ENCODE measurements at places on chromosomes 1 and 21.

DNA sequence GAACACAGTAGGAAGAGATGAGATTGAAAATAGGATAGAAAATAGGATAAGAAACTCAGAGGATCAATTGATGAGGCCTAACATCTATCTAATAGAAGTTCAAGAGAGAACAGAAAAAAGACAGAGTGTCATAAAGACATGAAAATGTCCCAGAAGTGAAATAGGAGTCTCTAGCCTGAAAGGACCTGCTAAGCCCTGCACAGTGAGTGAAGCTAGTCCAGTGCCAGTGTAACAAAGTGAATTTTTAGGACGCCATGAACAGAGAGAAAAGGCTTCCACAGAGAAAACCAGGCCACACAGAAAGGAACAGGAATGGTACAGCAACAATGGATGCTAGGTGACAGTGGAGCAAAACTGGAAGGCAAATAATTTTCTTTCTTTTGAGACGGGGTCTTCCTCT is 20.3 kb upstream of the LSS start:
- no peak for DNase-seq

DNA sequence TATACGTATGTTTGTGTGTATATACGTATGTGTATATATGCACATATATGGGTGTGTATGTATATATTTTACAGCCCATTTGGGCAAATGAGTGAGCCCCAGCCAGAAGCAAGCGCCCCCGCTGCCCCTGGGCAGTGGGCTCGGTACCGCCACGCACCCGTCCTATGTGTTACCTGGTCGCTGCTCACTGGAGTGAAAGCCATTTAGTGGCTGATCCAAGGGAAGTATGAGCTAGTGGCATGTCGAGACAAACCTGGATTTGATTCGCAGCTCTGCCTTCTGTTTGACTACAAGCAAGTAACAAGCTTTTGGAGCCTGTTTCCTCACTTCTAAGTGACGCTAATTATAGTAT is 35.8 kb upstream of the JAK1 start:
- no peak for DNase-seq

- no peak for DNase-seq
These were observed 1383.7 kb downstream of the MRPL39 start for GRCh38 chr21:24223624-24224023.

DNA sequence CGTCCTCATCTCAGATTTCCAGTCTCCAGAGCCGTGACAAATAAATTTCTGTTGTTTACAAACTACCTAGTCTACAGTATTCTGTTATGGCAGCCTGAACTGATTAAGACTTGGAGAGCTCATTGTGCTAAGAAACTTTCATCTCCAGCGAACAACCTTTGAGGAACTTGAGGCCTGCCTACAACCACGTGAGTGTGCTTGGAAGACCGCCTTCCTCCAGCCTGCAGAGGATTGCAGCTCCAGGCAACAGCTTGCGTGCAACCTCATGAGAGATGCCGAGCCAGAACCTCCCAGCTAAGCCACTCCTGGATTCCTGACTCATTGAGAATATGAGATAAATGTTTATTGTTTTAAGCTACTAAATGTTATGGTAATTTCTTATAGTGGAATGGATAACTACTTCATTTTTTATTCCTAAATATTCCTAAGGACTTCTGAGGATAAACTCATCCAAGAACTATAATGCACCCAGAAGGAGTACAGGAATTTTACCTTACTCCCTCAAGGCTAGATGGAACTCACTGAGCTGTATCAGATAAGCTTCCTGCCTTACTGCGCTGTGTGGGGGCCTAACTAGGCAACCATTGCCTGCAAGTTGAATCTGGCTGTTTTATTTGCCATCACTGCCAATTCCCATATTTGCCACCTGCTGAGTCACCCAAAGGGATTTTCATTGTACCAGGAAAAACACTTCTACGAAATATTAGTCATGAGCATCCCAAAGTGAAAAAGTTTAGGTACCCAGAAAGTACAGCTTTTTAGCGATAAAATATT is 17.6 kb downstream of the FAM177B start:
- peak; percentile 89 for DNase-seq

GRCh38 chr1:62367005-62367557 is 47.8 kb upstream of the KANK4 start:
- DNase-seq: no peak

- DNase-seq: no peak
These were observed 26.6 kb downstream of the NUAK2 start for GRCh38 chr1:205294934-205295333.

DNA sequence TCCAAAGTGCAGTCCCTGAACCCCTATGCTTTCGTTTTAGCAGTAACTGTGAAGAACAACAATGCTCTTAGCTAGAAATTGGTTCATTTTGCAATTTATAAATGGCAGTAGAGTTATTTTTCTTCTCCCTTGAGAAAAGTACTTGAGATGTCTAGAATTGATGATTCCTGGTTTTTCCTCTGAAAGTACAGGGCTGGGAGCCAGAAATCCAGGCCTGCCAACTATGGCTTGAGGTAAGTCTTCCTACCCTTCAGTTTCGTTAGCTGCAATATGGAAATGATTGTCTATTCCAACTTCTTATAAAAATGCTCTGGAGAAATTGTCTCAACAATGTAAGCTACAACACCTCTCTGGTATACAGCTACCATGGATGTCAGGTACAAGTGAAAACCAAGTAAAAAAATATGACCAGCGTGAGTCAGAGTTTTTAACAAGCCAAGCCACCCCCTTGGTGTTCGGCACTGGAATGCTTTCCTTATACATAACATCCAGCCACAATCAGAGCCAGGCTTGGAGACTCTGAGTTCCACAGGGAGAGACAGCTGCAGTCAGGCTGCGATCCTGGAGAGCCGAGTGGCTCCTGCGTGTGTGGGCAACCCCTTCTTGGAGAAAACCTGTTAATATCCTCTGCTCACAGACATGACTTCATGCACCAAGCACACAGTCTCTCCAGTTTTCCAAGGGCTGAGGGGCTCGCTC is 22.0 kb downstream of the TSPAN2 start:
- DNase-seq: no peak

DNA sequence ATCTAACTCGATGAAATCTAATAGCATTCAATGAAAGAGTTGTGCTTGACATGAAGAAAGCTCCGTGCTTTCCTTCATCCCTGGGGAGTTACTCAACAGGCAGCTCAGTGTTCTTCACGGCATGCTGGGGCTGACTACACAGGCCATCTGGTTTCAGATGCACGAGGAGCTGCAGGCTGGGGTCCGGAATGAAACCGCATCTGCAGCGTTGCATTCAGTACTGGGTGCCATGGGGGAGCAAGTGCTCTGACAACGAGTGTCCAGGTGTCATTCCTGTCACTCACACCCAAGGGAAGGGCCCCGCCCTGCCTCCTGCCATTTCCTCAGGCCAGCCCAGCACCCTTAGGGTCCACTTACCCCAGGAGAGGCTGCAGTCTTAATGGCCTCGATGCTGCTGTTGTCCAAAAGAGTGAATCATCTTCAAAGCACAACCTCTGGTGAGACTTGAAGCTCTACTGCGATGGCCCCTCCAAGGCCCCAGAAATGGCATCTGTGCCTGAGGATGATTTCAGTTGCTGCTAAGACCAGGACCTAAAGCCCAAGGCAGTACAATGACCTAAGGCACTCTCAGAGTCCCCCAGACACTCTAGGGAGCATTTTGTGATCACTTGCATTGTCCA is 61.4 kb downstream of the STUM start:
- peak; percentile 59 for DNase-seq

GRCh38 chr1:202952818-202953217 is 5.3 kb downstream of the ADIPOR1 start:
- DNase-seq: no peak

GRCh38 chr1:80050085-80050484 is 1043.6 kb upstream of the ADGRL4 start:
- no peak for DNase-seq

- no peak for DNase-seq
These were observed 99.9 kb upstream of the TLR5 start for GRCh38 chr1:223242971-223243370.

DNA sequence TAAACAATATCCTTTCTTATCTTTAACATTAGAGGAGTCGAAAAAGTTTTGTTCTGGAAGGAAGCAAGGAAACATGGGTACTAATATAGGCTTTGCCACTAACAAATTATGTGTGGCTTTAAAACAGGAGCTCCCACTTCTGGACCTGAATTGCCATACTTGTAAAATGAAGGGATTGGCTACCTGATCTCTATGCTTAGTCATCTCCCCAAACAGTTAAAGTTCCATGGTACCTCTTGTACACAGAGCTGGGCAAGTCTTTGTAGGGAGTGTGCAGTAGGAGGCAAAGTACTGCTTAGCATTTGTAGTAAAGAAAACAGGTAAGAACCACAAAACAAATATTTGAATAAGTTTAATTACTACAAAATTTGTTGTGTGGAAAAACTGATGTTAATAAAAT is 81.3 kb downstream of the MAST2 start:
- DNase-seq: no peak

GRCh38 chr21:38645282-38645681 is 147.0 kb upstream of the ERG start:
- DNase-seq: peak; percentile 79

DNA sequence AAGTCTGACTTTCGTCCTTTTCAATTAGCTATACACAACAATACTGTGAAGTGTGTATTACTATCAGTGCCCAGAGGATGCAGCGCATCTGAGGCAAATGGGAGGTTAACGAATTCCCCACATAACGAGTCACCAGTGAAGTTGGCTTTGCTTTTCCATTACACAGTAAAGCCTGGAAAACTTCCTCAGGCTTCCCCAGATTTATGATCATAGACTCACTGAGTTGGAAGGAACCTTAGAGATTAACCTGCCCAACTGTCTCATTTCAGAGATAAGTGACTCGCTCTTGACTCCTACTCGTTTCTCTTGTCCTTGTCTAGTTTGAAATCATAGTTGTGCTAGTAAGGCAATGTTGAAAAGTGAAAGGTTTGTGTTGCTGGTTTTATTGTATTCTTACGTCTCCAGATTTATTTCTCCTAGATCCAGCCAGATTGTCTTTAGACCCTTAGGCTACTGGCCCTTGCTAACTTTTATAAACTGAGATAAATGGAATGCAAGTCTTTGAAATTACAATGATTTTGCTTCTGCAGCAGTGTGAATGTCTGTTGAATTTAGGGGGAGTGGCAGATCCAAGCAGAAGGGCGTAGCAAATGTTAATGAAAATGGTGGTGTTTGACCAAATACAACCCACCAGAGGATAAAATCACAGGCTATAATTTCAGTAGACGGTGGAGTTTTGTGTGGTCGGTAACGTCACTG is 17.3 kb downstream of the S1PR1 start:
- DNase-seq: peak; percentile 58

DNA sequence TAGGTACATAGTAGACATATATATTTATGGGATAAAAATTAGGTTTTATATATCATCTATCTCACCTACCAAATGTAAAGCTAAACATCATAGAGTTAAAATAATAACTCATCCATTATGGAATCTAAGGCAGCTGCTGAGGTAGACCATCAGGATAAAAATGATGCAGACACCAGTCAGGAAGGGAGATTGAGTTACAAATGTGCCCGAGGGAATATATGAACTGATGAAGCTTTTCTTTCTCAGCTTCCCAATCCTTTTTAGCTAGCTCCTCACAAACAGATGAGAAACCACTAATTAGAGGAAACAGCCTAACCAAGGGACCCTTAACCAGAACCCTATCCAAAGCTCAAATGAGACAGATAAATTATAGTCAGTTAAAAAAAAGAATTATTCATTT is 20.9 kb downstream of the TTLL7 start:
- no peak for DNase-seq

GRCh38 chr1:201539561-201540431 is 869 bp downstream of the NAV1 start:
- no peak for DNase-seq

GRCh38 chr1:29971703-29972102 is 735.4 kb downstream of the PTPRU start:
- no peak for DNase-seq

DNA sequence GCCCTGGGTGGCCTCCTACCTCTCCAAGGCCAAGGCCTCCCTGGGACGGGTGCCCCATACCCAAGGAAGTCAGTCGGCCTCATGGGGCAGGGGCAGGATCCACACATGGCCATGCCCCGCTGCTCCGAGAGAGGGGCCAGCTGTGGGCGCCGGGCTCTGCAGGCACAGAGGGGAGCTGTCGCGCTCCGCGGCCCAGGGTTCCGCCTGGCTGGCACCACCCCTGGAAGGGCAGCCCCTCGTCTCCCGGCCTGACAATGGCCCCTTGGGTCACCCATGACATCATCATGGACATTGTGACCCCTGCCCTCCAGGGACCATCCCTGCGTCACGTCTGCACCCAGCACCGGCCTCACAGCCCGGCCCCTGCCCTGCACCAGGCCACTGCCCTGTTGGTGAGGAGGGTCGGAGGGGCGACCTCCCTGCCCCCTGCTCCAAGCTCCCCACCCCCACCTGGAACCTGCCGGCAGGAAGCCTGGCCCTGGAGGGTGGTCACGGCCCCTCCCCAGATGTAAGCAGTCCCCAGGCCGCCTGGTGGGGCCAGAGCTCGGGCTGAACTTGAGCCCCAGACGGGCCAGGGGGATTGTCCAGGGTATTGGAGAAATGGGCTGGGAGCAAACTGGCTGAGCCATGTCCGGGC is 5.8 kb downstream of the TTLL10 start:
- DNase-seq: no peak

- no peak for DNase-seq
These were observed 265.9 kb upstream of the C1orf105 start for GRCh38 chr1:172154551-172154950.

GRCh38 chr1:75522389-75522788 is 88.5 kb downstream of the SLC44A5 start:
- DNase-seq: no peak

DNA sequence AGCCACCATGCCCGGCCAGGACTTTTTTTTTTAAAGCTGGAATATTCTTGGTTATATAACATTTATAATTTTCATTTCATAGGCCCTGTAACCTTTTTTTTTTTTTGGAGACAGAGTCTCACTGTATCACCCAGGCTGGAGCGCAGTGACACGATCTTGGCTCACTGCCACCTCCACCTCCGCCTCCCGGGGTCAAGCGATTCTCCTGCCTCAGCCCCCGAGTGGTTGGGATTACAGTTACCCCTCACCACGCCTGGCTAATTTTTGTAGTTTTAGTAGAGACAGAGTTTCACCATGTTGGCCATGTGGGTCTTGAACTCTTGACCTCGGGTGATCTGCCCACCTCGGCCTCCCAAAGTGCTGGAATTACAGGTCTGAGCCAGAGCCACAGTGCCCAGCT is 12.6 kb downstream of the ZYG11B start:
- DNase-seq: no peak

GRCh38 chr1:39753132-39754025 is 14.7 kb downstream of the PPIE start:
- no peak for DNase-seq

- no peak for DNase-seq
These were observed 132.4 kb downstream of the ROR1 start for GRCh38 chr1:63906047-63906704.

- no peak for DNase-seq
These were observed 84.9 kb upstream of the CXADR start for GRCh38 chr21:17427831-17428483.

- DNase-seq: no peak
These were observed 76.1 kb upstream of the KIAA0040 start for GRCh38 chr1:175268720-175269119.

DNA sequence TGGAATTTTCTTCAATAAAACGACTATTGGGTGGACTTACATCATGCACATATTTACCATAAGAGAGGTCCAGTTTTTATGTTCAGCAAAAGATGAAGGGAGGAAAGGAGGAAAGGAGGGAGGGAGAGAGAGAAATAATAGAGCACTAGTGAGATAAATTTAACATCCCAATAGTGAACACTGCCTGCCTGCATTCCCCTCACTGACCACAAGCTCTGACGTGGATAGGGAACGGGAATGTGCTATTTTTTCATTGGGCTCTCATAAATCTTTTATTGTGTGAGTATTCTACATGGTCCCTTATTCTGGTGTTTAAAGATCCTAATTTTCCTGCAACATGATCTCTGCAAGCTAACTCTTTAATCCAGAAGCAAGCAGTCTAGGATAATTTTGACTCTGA is 82.1 kb downstream of the TTC3 start:
- no peak for DNase-seq
